Smooth muscle cell of the pulmonary artery (primary cell): ENCODE measurements at places on chromosomes 1 and 21. TPM values are rescaled to one million over a fixed set of nuclear protein-coding genes. Genes with fewer than 3 reads are reported as not detected.

OLFML2B gene
- 2.2 and 19.4 TPM in 2 replicates for total RNA-seq

CELA3B gene
- not detected in 2 replicates for total RNA-seq

ZNF695 gene
- total RNA-seq, result 0.79 and 0.98 TPM in 2 replicates

CRP gene
- not detected in 2 replicates for total RNA-seq

PTGER3 gene
- total RNA-seq, result 2.8 and 16.2 TPM in 2 replicates

FCRL1 gene
- not detected in 2 replicates for total RNA-seq

CHI3L1 gene
- total RNA-seq, result 0.39 and 1.1 TPM in 2 replicates

GIPC2 gene
- 0.20 and 1.4 TPM in 2 replicates for total RNA-seq
